Activated CD8-positive, alpha-beta T cell treated with anti-CD3 and anti-CD28 coated beads for 36 hours (primary cell): ENCODE measurements at places on chromosomes 4 and X. TPM values are rescaled to one million over a fixed set of nuclear protein-coding genes. Genes with fewer than 3 reads are reported as not detected.
A peak's percentile ranks its signal among the peaks of the same experiment; 100 is the strongest.

GRCh38 chrX:19639056-19639455 lies 123.7 kb upstream of the MAP3K15 start:
- DNase-seq: no peak

DNA sequence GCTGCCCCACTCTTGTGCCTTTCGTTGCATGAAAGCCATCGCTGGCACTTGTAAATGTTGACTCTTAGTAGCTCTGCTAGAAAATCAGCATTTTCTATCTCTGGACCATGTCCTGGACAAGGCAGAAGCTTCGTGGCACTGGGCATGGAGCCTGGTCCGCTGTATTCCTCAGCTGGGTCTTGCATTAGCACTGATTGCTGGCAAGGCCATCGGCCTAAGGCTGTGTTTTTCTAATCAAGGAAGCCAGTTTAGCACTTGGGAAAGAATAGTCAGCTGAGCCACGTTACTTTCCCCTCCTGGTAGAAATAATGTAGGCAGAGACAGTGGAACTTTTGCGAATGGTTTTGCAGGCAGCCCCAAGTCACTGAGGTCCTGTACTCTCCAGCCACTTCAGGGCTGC lies 180.2 kb upstream of the EOLA2 start:
- DNase-seq: no peak

DNA sequence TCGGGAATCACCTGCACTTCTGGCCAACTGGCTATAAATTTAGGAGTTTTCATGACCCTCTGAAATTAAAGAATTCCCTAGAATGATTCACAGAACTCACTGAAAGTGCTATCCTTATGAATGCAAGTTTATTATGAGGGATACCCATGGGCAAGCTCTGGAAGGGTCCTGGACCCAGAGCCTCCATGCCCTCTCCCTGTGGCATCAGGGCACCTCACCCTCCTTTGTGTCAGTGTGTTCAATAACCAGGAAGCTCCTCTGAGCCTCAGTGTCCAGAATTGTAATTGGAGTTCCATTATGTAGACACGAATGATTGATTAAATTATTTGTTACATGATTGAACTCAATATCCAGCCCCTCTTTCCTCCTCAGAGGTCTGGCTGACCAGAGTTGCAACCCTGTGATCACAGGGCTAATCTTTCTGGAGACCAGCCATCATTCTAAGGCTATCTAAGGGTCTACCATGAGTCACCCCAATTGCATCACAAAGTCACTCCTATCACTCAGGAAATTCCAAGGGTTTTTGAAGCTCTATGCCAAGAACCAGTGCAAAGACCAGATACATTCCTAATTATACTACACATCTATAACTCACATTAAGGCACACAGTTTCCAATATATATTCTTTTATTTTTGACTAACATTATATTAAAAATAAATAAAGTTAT lies 8.9 kb downstream of the ANXA3 start:
- DNase-seq: no peak

DNA sequence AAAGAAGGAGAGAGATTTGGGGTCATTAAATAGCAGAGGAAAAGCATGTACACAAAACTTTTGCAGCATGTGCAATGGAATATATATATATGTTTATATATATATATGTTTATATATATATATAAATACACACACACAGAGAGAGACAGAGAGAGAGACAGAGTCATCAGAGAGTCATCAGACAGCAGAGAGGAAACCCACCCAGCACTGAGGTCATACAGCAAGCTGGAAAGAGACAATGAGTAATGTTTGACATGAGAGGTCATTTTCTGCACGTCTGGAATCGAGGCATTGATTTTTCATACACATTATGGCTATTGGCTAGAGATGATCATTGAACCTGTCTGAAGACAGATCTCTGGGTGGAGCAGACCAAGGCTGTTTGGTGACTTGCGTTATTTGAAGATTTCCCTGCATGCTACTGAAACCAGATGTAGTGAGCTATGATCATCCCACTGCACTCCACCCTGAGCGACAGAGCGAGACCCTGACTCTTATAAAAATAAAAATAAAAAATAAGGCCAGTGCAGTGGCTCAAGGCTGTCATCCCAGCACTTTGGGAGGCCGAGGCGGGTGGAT lies 48.8 kb upstream of the SHOX start:
- DNase-seq: peak; percentile 7

Gene TMEM255A
- total RNA-seq: not detected

DNA sequence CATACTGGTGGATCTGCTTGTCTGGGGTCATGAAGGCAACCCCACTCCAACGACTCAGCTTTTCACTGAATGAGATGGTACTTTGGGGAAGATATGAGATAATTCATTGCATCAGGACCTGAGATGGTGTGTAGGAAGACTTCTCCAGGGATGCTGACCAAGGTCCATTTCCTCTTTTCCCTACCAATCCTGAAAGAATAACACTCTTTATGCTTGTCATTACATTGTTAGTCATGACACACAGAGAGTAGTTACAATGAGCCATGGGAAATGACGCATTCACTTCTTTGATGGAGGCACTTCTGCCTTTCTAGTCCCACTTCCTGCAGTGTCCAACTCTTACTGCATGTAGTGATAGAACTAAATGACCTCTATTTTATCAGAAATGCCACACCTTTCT lies 58.6 kb downstream of the AREG start:
- no peak for DNase-seq

Gene AMER1
- total RNA-seq: 3.4 TPM
